Upper lobe of left lung (tissue), 6 donors: ENCODE measurements at places on chromosomes 3 and 15. TPM values are rescaled to one million over a fixed set of nuclear protein-coding genes. Genes with fewer than 3 reads are reported as not detected.

- H3K36me3 ChIP-seq, result no peaks in the 10 kb centered on the region
- H3K4me1 ChIP-seq, result no peaks in the 10 kb centered on the region
- no peak overlapping the region for H3K4me3 ChIP-seq
Measured at GRCh38 chr3:162978136-162978535, 1481.5 kb downstream of the OTOL1 start.

DNA sequence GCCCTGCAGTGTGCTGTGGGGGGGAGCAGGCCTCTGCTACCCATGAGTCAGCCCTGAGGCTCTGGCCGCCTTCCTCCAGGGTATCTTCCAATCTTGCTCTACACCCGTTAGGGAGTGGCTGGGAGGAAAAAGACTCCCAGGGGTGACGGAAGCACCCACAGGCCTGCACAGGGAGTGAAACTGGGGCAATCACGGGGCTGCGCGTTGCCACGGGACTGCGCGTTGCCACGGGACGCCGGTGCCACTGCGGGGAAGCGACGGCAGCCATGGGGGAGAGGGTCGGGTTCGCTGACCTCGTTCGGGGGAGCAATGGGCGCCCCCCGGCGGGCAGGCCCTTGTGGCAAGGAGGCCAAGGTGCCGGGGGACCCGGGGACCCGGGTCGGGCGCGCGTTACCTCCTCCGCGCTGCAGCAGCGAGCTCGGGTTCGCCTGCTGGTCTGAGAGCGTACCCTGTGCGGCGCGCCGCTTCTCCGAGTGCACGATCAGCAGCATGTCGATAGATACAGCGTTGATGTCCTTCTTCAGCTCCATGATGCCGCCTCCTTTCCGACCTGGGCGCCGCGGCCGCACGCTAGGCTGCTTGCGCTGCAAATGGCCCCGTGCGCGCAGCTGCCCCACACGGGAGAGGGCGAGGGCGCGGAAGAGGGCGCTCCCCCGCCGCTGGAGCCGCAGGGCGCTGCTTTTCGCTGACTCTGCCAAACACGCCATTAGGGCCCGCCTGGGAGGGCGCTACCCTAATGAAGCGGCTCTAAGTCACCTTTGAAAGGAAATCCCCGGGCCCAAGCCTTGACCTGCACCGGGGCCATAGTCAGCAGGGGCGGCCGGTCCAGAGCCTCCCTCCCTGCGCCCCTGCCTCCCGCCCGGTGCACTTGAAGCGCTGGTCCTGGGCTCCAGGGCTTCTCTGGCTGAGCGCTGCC, at the start of gene KY:
Gene KY, minus strand, starts transcription at position 592 of the 916 bp plus-strand sequence. Its CDS starts 62 bp downstream, at position 530.
- H3K4me3 ChIP-seq, result peak within 1 kb of the TSS; percentile 47
- no peaks in the 10 kb centered on the region for H3K36me3 ChIP-seq
- H3K27ac ChIP-seq, result no peak within 1 kb of the TSS

DNA sequence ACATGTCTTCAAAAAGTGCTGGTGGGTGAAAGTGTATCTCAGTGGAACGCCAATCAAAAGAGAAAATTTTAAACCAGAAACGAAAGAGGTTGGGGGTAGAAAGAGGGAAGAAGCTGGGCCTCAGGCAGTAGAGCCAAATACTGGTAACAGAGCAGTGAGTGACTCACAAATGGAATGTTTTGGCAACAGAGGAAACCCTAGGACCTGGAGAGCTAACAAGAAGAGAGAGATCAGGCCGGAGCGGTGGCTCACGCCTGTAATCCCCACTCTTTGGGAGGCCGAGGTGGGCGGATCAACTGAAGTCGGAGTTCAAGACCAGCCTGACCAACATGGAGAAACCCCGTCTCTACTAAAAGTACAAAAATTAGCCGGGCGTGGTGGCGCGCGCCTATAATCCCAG, 450.8 kb upstream of the NAALADL2 start:
- H3K36me3 ChIP-seq, result no peaks in the 10 kb centered on the region
- no peaks in the 10 kb centered on the region for H3K4me1 ChIP-seq
- H3K27ac ChIP-seq, result no peak overlapping the region
- H3K27me3 ChIP-seq, result no peaks in the 10 kb centered on the region

GRCh38 chr15:79154483-79155135, 64.0 kb upstream of the RASGRF1 start:
- no peaks in the 10 kb centered on the region for H3K36me3 ChIP-seq
- no peaks in the 10 kb centered on the region for H3K4me1 ChIP-seq
- H3K27ac ChIP-seq, result no peak overlapping the region
- no peak for DNase-seq

- peaks cover 5% of the 10 kb centered on the region for H3K4me1 ChIP-seq
- no peak overlapping the region for H3K4me3 ChIP-seq
- H3K27me3 ChIP-seq, result no peaks in the 10 kb centered on the region
- H3K27ac ChIP-seq, result no peak overlapping the region
- no peak for DNase-seq
Measured at GRCh38 chr3:9715136-9715535, 11.5 kb downstream of the CPNE9 start.

DNA sequence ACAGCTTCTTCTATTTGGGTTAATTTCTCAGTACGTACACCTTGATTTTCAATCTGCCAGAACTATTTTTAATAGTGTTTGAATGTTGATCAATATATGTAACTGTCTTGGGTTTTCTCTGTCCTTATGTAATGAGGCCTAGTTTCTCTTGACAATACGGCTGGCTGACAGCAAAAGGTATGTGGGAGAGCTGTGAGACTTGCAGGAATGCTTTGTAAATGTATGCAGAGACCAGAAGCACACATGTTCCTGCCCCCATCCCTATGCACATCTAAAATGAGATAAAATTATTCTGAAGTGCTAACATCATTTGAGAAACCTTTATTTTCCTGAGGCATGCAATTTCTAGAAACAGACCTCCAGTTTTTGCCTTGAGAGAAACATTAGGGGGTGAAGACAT, 593.8 kb upstream of the GBE1 start:
- DNase-seq, result no peak
- H3K27ac ChIP-seq, result no peak overlapping the region
- H3K27me3 ChIP-seq, result no peaks in the 10 kb centered on the region
- peaks cover 14% of the 10 kb centered on the region for H3K4me1 ChIP-seq
- no peak overlapping the region for H3K4me3 ChIP-seq

- DNase-seq, result no peak
- no peaks in the 10 kb centered on the region for H3K27me3 ChIP-seq
- H3K4me1 ChIP-seq, result peaks cover 13% of the 10 kb centered on the region
- no peaks in the 10 kb centered on the region for H3K36me3 ChIP-seq
- H3K27ac ChIP-seq, result peak overlapping the region; percentile 50
Measured at GRCh38 chr3:69752241-69752640, 13.0 kb downstream of the MITF start.

GRCh38 chr15:25182736-25183445, 228.1 kb downstream of the SNRPN start:
- no peaks in the 10 kb centered on the region for H3K27me3 ChIP-seq
- no peak overlapping the region for H3K4me3 ChIP-seq
- H3K27ac ChIP-seq, result no peak overlapping the region
- H3K4me1 ChIP-seq, result no peaks in the 10 kb centered on the region
- DNase-seq, result peak; percentile 34
- no peaks in the 10 kb centered on the region for H3K36me3 ChIP-seq

GRCh38 chr3:133620066-133620784, 41.5 kb downstream of the TOPBP1 start:
- peaks cover 45% of the 10 kb centered on the region for H3K36me3 ChIP-seq
- H3K4me3 ChIP-seq, result no peak overlapping the region
- H3K27me3 ChIP-seq, result no peaks in the 10 kb centered on the region
- H3K27ac ChIP-seq, result no peak overlapping the region
- no peaks in the 10 kb centered on the region for H3K4me1 ChIP-seq
- peak; percentile 5 for DNase-seq

DNA sequence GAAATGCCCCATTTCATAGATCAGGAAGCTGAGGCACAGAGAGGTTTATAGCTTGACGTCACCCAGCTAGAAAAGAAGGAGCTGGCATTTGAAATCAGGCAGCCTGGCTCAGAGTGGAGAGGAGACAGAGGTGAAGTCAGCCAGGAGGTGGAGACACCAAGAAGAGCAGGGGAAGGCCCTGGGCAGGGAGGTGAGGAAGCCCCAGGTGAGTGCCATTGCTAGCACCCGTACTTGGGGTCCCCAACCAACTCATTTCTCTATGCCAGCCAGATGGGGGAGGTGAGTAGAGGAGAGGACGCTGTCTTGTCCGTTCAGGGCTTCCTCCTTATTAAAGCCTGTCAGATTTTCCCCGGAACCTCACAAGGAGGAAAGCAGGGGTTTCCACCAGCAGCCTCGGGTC, 149.6 kb upstream of the TLE3 start:
- peaks cover 5% of the 10 kb centered on the region for H3K4me1 ChIP-seq
- no peak for DNase-seq
- no peak overlapping the region for H3K27ac ChIP-seq
- no peaks in the 10 kb centered on the region for H3K36me3 ChIP-seq
- no peaks in the 10 kb centered on the region for H3K27me3 ChIP-seq

GRCh38 chr3:52317208-52318000, 1.3 kb downstream of the DNAH1 start:
- no peaks in the 10 kb centered on the region for H3K36me3 ChIP-seq
- no peaks in the 10 kb centered on the region for H3K27me3 ChIP-seq
- DNase-seq, result peak; percentile 94
- H3K27ac ChIP-seq, result peak overlapping the region; percentile 50

GRCh38 chr15:34896183-34896582, 73.4 kb downstream of the AQR start:
- no peak overlapping the region for H3K4me3 ChIP-seq
- no peaks in the 10 kb centered on the region for H3K4me1 ChIP-seq
- H3K36me3 ChIP-seq, result peaks cover 48% of the 10 kb centered on the region
- H3K27me3 ChIP-seq, result no peaks in the 10 kb centered on the region
- H3K27ac ChIP-seq, result no peak overlapping the region

DNA sequence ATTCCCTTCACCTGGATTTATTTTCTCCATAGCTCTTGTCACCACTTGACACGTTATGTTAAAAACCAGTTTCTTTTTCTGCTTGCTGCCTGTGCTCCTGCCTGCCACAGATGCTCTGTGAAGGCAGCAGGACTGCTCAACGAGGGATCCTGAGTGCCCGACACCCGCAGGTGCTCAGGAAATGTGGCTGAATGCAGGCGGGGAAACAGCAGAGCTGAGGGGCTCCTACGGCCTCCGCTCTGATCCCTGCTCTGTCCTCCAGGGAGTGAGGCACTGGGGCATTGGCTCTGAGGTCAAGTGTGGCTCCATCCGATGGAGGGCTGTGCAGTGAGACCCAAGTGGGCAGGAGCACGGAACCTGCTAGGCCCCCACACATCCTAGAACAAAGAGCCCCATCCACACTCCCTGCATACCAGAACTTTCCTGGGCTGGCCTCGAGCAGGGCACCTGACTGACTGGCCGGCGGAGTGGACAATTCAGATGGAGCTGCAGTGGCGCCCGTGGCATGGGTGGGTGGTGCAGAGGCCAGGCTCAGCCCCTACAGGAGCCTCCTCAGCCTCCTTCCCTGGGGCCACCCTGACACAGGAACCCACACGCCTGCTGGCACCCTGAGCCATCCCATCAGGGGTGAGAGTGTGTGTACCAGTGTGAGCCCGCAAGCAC, 27.9 kb downstream of the IQSEC1 start:
- peaks cover 9% of the 10 kb centered on the region for H3K4me1 ChIP-seq
- H3K27ac ChIP-seq, result no peak overlapping the region
- DNase-seq, result no peak
- no peaks in the 10 kb centered on the region for H3K36me3 ChIP-seq
- H3K27me3 ChIP-seq, result no peaks in the 10 kb centered on the region

- no peak overlapping the region for H3K4me3 ChIP-seq
- H3K27ac ChIP-seq, result no peak overlapping the region
- no peak for DNase-seq
Measured at GRCh38 chr15:89034305-89034704, 54.0 kb upstream of the ABHD2 start.

- no peak overlapping the region for H3K27ac ChIP-seq
- H3K27me3 ChIP-seq, result no peaks in the 10 kb centered on the region
- no peaks in the 10 kb centered on the region for H3K36me3 ChIP-seq
- no peak for DNase-seq
- H3K4me1 ChIP-seq, result no peaks in the 10 kb centered on the region
Measured at GRCh38 chr15:37774961-37775360, 159.5 kb upstream of the TMCO5A start.

GRCh38 chr3:11238880-11239279, 33.3 kb upstream of the ATG7 start:
- no peaks in the 10 kb centered on the region for H3K36me3 ChIP-seq
- DNase-seq, result no peak
- no peak overlapping the region for H3K4me3 ChIP-seq
- no peak overlapping the region for H3K27ac ChIP-seq
- no peaks in the 10 kb centered on the region for H3K27me3 ChIP-seq

DNA sequence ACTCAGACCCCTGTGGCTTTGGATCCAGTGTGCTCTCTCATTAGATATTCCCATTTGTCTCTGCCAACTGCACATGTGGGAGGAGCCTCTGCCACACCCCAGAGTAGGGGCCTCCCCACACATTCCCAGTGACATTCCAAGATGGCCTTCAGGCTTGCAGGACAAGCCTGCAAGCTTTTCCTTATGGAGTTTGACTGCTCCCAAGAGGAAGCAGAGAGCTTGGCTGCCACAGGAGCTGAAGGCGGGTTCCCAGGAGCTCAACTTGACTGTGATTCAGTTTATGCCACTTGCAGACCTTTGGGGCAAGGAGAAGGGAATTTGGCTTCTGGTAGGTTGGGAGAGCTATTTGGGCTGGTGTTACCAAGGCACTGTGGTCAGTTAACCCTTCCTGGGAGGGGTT, 22.5 kb upstream of the EPHB1 start:
- H3K36me3 ChIP-seq, result no peaks in the 10 kb centered on the region
- H3K4me3 ChIP-seq, result no peak overlapping the region
- no peak overlapping the region for H3K27ac ChIP-seq
- no peak for DNase-seq
- H3K27me3 ChIP-seq, result no peaks in the 10 kb centered on the region
- no peaks in the 10 kb centered on the region for H3K4me1 ChIP-seq

GRCh38 chr3:51393564-51393963, 2.5 kb downstream of the RBM15B start:
- H3K27ac ChIP-seq, result no peak overlapping the region
- H3K36me3 ChIP-seq, result peaks cover 6% of the 10 kb centered on the region
- DNase-seq, result peak; percentile 46
- no peak overlapping the region for H3K4me3 ChIP-seq
- no peaks in the 10 kb centered on the region for H3K27me3 ChIP-seq

- peaks cover 7% of the 10 kb centered on the region for H3K4me1 ChIP-seq
- H3K27ac ChIP-seq, result no peak overlapping the region
- DNase-seq, result no peak
- no peaks in the 10 kb centered on the region for H3K36me3 ChIP-seq
- no peak overlapping the region for H3K4me3 ChIP-seq
- H3K27me3 ChIP-seq, result no peaks in the 10 kb centered on the region
Measured at GRCh38 chr15:67744331-67745072, 80.8 kb upstream of the SKOR1 start.

DNA sequence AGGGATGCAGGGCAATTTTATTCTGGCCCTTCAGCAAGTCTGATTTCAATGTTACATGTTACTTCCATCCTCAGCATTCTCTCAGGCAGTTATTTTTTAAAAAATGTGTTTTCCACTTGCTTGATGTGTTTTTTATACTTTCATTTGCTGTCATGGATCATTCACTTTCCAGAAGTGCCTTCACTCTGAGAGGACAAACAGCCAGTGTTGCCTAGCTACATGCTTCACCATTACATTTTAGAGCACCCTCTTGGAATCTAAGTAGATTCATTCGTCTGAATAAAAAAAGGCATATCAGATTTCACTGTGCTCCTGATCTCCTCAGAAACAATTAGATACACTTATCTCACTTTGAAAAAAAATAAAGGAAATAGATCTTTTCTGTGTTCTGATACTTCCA, 93.6 kb upstream of the POU1F1 start:
- no peaks in the 10 kb centered on the region for H3K36me3 ChIP-seq
- no peaks in the 10 kb centered on the region for H3K27me3 ChIP-seq
- H3K4me3 ChIP-seq, result no peak overlapping the region
- H3K27ac ChIP-seq, result no peak overlapping the region
- DNase-seq, result no peak

The INO80 gene
- 41.2 TPM for total RNA-seq

The VIPR1 gene
- 228 TPM for total RNA-seq

The B3GNT5 gene
- 15.7 TPM for total RNA-seq

The NDN gene
- 35.2 TPM for total RNA-seq

The EPM2AIP1 gene
- 19.4 TPM for total RNA-seq
